ENCODE measurements at places on chromosomes 2 and 18.

- DNase-seq = no peak
These were observed 41.0 kb upstream of the EPC2 start for GRCh38 chr2:148603562-148603920.

- DNase-seq = no peak
These were observed 633.9 kb upstream of the PKDCC start for GRCh38 chr2:41413813-41414485.

- DNase-seq = no peak
These were observed 1888.7 kb upstream of the PIK3C3 start for GRCh38 chr18:40066368-40066767.

DNA sequence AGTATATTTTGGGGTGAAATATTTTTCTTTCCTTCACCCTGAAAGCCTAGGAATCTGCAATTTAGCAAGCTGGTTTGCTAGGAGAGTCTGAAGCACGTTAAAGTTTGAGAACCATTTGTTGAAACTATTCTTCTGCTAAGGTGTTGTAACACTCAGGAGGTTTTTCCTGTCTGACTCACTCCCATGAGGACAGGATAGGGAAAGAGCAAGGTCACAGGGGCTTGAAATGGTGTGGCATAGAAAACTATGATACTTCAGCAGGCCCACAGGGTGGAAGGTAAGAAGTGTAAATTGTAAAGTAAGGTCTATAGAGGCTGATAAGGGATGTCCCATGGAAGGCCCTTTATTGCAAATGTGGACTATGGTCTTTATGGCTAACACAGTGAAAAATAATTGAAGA, 177.7 kb upstream of the ZC3H15 start:
- no peak for DNase-seq

DNA sequence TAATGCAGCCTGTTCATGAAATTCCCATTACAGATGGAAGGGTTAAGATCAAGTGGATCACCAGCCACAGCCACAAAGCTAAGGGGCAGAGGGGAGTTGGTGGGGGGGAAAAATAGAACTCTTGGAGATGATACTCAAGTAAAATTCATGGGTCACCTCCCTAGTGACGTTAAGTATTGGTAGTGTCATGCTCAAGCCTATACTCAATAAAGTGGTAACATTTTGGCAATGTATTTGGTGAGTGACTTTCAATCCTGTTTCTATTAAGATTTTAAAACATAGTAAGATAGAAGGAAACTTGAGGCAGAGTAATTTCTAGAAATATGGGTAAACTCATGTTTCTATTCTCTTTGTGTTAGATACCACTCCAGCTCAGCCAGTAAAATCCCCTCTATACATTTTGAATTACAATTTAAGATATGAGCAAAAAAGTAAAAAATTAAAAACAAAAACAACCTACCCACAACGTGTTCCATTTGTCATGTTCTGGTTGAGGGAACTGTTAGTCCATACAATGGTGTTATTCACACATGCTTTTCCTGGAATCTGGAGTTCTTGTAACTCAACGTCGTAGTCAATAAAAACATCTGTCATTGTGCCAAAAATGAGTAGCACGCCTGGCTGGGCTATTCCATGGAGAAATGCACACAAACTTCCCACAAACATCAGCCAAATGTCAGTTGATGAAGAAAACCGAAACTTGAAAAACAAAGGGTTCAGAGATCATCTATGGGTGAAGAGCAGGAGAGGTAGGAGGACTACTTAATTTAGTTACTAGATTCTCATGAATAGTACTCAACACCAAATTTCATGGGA, 18.1 kb downstream of the ABCB11 start:
- DNase-seq = no peak

GRCh38 chr18:77147418-77147852, 14.9 kb upstream of the MBP start:
- peak; percentile 76 for DNase-seq

GRCh38 chr2:30664761-30665358, 142.4 kb downstream of the CAPN13 start:
- DNase-seq = peak; percentile 16

- DNase-seq = no peak
These were observed 22.2 kb downstream of the PDIA6 start for GRCh38 chr2:10790228-10790973.

GRCh38 chr2:74457549-74458131, 598 bp upstream of the WBP1 start:
- DNase-seq = no peak

DNA sequence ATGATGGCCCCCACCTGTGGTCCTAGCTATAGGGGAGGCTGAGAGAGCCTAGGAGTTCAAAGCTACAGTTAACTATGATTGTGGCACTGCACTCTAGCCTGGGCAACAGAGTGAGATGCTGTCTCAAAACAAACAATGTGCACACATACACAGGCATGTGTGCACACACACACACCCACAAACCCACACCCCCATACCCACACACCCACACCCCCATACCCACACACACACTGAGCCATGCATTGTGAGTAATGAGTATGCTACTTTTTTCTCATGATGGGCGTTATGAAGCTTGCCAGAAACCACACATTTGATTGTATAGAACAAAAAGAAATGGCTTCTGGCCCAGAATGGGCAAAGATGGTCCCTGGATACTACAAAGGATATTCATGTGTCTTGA, 691.1 kb downstream of the SLC4A3 start:
- DNase-seq = no peak

GRCh38 chr2:32136097-32136496, 29.6 kb upstream of the SLC30A6 start:
- no peak for DNase-seq

GRCh38 chr2:9675415-9676351, 44.9 kb upstream of the YWHAQ start:
- no peak for DNase-seq

GRCh38 chr18:74512321-74513053, 16.3 kb downstream of the CNDP2 start:
- no peak for DNase-seq

- no peak for DNase-seq
These were observed 32.0 kb downstream of the EMILIN2 start for GRCh38 chr18:2878656-2879330.

GRCh38 chr2:2796207-2796606, 465.1 kb upstream of the MYT1L start:
- no peak for DNase-seq

DNA sequence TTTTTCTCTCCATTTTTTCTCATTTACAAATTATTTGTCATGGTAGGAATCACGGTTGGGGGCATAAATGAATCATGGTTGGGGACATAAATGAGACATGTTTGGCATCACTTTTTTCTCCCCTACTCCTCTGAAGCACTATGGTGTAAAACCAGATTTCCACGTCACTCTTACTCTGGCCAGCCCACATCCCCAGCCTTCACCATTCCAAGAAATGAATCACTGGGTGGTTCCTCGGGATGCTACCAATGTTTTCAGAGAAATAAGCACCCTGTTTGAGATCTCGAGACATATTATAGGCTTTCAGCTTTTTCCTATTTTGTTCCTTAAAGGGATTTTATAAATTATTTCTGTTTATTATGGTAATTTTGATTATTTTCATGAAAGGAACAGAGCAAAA, 155.0 kb upstream of the SLC8A1 start:
- DNase-seq = no peak

GRCh38 chr2:2560374-2561015, 229.4 kb upstream of the MYT1L start:
- no peak for DNase-seq

GRCh38 chr2:36717603-36718266, 21.2 kb downstream of the VIT start:
- DNase-seq = no peak

GRCh38 chr2:183993052-183993451, 605.3 kb upstream of the ZNF804A start:
- DNase-seq = no peak

- DNase-seq = no peak
These were observed 99.1 kb downstream of the SETBP1 start for GRCh38 chr18:44779753-44780292.

Measured in Kasumi-1 (cell line).